ENCODE measurements at places on chromosomes 6 and 20.

- DNase-seq: no peak
Observed at GRCh38 chr20:14589383-14589782, 252.0 kb upstream of the FLRT3 start.

GRCh38 chr6:7547315-7547714 lies 5.8 kb downstream of the DSP start:
- DNase-seq: no peak

GRCh38 chr6:88870717-88871330 lies 92.6 kb downstream of the RNGTT start:
- peak; percentile 19 for DNase-seq

DNA sequence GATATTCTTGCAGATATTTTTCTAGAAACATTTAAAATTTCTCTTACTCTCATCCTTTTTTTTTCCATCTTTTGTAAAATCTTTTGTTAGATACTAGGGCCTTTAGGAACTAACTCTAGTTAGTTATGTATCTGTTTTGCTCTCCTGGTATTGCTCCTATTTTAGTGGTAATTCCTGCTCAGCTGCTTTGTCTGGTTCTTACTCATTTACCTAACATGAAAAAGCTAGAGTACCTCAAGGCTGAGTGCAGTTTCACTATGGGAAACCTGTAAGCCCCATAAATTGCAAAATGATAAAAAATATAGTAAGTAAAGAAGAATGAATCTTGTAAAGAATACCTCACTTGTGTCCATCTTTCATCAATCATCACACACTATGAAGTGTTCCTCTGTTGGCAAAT lies 1602.0 kb downstream of the GRIK2 start:
- no peak for DNase-seq

DNA sequence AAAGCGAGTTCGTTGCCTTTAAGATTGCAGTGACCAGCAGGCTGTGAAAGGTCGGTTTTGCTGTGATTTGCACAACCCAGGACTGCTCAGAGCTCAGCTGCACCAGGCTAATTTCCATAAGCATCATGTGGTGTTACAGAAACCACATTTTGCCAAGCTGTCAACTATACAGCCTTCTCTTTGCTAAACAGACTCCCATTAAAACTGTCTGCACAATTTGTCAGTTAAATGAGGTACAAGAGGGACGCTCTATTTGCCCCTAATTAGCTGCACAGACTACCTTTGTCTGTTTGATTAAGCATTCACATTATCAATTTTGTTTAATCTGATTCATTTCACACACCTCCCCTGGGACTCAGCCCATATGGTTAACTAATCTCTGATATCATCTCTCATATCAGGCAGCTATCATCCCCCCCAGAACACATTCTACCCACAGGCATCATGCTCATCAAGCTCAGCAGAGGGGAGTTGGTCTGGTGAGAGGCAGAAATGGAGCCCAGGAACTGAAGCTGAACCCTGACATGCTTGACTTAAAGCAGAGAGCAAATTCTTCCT lies 62.1 kb downstream of the OLIG3 start:
- DNase-seq: no peak

DNA sequence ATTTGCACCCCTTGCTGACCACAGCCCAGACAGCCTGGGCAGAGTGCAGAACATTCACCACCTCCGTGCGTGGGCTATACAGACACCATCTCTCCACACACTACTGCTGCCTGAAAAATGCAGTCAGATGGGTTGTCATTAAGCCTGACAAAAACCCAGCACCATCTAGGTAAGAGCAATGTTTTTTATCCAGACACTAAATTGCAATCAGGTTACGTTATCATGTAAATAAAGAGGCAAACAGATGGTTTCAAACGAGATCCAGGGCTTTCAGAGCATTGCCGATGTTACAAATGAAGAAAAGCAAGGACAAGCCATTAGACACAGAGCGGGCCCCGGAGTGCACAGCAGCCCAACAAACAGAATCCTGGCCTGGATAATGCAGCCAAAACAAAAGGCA lies 269.6 kb downstream of the PKHD1 start:
- no peak for DNase-seq

DNA sequence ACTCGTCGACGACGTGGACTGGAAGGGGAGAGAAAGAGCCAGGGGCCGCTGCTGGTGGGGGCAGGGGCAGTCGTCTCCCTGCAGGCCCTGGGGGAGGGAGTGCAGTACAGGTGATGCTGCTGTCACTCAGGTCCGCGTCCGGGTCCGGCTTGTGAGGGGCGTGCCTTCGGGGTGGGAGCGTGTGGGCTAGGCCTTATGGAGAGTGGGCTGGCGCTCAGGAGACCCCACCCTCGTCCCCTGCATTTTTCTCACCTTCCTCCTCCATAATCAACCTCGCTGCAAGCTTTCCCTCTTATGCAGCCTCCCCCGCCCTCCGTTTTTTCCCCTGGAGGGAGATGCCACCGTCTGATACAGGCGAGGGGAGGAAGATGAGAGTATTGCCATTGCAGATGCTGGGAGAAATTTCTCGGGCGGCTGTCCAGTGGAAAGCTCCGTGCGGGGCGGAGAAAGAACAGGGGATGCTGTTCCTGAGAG lies 632 bp downstream of the PCMT1 start:
- peak; percentile 48 for DNase-seq

GRCh38 chr6:2183752-2184151 lies 61.7 kb downstream of the GMDS start:
- DNase-seq: no peak

- no peak for DNase-seq
Observed at GRCh38 chr20:48629069-48629959, 198.5 kb downstream of the PREX1 start.

DNA sequence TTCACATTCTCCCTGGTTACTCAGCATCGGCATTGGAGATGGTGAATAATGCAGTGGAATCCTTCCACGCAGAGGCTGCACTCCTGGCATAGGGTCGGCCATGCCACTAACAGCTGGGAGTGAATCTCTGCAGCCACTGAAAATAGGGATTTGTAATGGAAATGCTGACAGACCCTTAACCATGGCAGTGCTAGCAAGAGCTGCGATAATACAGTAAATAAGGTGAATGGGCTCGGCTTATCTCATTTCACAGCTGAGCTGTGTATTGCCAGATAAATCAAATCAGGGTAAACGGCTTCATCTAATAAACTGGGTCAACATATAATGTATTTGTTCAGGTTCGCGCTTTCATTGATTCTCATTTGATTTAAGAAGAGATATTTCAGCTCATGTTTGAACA lies 156.8 kb downstream of the SLC35B3 start:
- no peak for DNase-seq

- DNase-seq: no peak
Observed at GRCh38 chr6:112062966-112063365, 9.1 kb downstream of the CCN6 start.

GRCh38 chr6:124872361-124873065 lies 89.7 kb upstream of the RNF217 start:
- no peak for DNase-seq

GRCh38 chr6:108635505-108636226 lies 74.9 kb downstream of the FOXO3 start:
- DNase-seq: no peak
